CD4-positive, CD25-positive, alpha-beta regulatory T cell (primary cell): ENCODE measurements at places on chromosomes 6 and 20. TPM values are rescaled to one million over a fixed set of nuclear protein-coding genes. Genes with fewer than 3 reads are reported as not detected.

Gene BIRC7
- total RNA-seq = not detected

- no peak for DNase-seq
Observed at GRCh38 chr20:32019156-32019510, 8.9 kb downstream of the CCM2L start.

Gene SPATA2
- total RNA-seq = 19.1 TPM

Gene ENTPD6
- total RNA-seq = 68.0 TPM

Gene VPS16
- 53.9 TPM for total RNA-seq

DNA sequence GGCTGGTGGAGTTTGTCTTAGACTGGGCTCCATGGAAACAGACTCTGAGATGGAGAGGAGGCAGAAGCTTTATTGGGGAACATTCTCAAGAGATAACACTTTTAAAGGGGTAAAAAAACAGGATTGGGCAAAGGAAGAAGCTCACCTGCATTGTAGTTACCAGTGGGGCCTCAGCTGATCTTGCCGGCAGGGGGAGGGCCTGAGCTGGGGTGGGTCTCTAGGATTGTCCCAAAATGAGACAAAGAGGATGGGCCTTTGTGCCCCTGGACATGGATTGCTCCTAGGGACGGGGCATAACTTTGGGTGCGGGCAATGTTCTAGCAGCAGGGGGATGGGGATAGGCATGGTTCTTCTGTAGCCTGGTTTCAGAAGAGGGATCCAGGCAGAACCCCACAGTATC, 12.5 kb downstream of the SGK2 start:
- DNase-seq = no peak

Gene PRPH2
- not detected for total RNA-seq

GRCh38 chr6:2546901-2547300, 203.8 kb downstream of the MYLK4 start:
- DNase-seq = no peak

DNA sequence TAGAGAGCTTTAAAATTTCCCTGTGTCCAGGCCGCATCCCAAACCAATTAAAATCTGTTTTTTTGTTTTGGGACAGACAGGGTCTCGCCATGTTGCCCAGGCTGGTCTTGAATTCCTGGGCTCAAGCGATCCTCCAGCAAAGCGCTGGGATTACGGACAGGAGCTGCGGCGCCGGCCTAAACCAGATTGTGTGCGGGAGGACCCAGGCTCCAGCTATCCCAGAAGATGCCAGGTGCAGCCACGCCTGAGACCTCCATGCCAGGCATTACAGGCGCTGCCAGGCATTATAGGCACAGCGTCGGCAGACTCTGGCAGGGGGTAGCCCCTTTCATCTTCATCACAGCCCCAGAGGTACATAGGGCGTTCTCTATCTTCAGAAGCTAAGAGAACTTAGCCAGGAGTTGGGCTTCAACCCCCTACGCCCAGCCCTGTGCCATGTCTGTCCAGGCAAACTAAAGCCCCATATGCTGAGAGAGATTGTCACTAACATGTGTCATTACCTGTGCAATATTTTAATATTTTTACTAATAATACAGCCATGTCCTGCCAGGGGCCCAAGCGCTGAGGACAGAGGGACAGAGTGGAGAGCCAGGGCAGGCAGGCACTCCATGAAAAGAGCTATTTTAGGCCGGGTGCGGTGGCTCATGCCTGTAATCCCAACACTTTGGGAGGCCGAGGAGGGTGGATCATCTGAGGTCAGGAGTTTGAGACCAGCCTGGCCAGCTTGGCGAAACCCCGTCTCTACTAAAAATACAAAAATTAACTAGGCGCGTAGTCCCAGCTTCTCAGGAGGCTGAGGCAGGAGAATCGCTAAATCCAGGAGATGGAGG, 9.8 kb upstream of the GRM4 start:
- DNase-seq = no peak

- DNase-seq = no peak
Observed at GRCh38 chr6:135362124-135362523, 135.4 kb downstream of the AHI1 start.

DNA sequence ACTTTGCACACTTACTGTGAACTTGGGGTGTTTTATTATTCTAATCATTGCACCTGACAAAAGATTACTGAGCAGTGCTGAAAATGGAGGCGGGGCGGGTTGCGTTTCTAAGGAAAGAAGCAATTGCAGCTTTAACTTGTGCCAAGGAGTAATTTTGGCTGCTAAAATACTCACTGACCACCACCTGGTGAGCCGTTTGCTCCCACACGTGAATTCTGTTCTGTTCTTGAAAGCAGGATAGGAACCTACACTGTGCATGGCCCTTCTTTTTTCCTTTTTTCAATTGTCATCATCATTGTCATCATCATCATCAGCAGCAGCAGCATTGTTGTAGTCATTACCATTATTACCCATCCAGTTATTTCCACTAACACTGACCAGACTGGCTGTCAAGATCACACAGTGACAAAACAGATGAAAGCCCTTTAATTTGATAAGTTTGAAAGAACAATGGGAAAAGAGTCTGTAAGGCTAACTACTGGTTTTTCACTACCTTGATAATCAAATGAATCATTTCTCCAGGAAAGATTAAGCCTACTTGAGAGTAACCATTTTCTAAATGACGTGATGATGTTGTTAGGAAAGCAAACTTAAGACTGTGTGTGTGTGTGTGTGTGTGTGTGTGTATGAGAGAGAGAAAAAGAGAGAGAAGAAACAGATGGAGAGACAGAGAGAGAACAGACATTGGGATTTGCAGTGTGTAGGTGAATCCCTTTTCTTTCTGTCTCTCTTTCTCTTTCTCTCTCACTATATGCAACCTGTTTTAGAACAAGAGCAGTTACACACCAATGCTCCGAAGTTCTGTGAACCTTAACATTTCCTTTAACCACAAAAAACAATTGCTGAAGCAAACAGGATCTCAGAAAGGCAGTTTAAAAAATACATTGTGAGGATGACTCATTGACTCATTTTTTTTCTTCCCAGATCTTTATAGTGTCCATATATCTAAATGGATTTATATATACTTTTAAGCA, 3.8 kb downstream of the RIPOR2 start:
- peak; percentile 82 for DNase-seq

DNA sequence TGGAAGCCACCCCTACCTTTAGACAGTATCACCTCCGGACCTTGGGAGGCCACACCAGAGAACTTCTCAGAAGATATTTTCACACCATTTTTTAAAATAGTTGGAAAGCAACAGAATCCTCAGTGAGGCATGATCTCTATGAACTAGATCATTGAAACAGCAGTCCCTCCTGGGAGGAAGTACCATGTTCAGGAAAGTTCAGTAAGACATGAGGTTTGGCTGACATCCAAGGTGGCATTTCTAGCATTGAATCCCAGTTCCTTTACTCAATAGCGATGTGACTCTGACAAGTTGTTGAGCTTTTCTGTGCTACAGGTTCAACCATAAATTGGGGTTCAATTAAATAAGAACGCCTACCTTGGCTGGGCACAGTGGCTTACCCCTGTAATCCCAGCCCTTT, 169.0 kb downstream of the TBC1D7 start:
- no peak for DNase-seq

Gene ELOVL4
- total RNA-seq = not detected

DNA sequence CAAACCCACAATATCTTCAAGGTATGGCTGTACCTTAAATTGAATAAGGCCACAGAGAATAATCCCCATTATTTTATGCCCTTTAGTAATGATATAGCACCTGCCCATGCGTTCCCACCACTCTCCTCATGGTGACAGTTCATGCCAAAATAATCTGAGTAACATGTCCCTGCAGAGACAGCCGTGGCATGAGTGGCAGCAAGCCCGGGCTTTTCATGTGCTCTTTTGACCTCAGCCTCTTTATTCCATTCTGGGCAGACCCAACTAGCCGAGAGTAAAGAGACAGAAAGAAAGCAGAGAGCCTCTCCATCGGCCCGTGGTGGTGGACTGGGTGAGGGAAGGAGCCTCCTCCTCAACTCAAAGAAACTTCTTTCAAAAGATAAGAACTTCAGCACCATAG, 19.9 kb upstream of the POPDC3 start:
- DNase-seq = no peak

- DNase-seq = no peak
Observed at GRCh38 chr20:11726026-11726425, 191.7 kb upstream of the BTBD3 start.

Gene HCK
- not detected for total RNA-seq

GRCh38 chr6:159929819-159930218, 39.0 kb downstream of the MAS1 start:
- DNase-seq = peak; percentile 32

Gene PRL
- not detected for total RNA-seq

Gene COL21A1
- not detected for total RNA-seq

DNA sequence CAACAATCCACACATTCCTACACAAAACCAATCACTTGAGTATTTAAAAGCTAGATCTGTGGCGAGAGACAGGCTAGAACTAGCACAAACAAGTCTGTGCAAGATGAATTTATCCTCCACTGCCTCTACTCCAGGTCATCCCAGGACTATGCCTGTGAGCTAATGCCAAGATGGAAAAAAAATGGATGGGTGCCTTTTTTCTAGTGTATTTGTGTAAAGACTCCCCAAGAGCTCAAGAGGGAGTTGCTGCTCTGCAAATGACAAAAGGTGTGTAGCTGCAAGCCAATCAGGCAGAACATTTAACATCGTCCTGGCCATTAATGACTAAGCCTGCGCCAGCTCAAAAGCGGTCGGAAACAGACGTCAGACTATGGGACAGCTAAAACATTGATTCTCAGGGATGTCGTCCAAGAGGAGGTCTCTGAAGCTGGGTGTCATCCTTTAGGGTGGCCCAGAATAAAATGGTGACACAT, 21.9 kb downstream of the ATXN1 start:
- DNase-seq = no peak

DNA sequence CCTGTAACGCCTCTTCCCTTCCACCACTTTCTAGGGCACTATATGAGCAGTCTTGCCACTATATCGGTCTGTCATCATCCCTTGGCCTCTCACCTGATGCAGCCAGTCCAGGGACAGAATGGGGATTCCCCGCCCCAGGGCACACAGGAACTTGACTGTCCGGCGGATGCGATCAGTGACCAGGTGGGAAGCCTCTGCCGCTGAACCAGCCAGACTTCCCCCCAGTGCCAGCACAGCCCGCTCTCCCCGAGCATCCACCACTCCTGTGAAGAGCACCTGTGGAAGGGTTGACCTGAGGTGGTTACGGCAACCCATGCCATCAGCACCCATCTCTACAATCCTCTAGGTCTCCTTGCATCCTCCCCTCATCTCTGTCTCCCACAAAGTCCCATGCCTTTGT, 12.2 kb upstream of the NRM start:
- no peak for DNase-seq

GRCh38 chr6:168033791-168034190, 36.3 kb downstream of the KIF25 start:
- DNase-seq = no peak

GRCh38 chr20:14055127-14055742, 59.9 kb downstream of the MACROD2 start:
- DNase-seq = no peak

Gene MUC22
- total RNA-seq = not detected

Gene SPEF1
- not detected for total RNA-seq

Gene KIF3B
- 19.6 TPM for total RNA-seq

Gene ANKRD6
- 6.0 TPM for total RNA-seq

GRCh38 chr6:144757730-144758129, 472.6 kb downstream of the UTRN start:
- no peak for DNase-seq

Gene ZBTB46
- 0.49 TPM for total RNA-seq

DNA sequence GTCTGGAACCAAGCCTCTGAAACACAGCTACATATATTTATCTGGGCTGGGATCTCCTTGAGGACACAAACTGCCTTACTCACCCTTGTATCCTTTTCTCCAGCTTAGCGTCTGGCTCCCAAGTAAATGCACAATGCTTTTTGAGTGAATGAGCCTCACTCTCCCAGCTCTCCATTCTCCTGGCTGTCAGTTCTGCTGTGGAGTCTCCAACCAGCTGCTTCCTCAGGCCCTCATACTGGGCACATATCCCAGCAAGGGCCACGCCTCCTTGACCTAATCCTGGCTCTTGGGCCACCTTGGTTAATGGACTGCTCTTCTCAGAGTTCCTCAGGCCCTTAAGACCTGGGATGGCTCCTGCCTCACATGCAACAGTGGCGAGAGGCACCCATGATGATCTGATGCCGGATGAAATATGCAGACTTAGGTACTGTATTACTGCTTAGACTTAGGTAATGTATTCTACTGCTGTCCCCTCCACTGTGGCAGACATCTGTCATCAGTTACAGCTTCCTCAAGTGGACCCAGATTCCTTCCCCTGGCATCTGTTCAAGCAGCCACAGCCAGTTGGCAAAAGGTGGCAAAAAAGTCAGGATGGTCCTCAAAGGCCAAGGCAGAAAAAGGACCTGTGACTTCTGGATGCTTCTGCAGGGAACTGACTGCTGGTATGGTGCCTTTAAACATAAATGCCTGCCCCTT, 16.5 kb downstream of the SNHG17 start:
- no peak for DNase-seq

- DNase-seq = no peak
Observed at GRCh38 chr20:18058661-18059467, 1.1 kb upstream of the OVOL2 start.

DNA sequence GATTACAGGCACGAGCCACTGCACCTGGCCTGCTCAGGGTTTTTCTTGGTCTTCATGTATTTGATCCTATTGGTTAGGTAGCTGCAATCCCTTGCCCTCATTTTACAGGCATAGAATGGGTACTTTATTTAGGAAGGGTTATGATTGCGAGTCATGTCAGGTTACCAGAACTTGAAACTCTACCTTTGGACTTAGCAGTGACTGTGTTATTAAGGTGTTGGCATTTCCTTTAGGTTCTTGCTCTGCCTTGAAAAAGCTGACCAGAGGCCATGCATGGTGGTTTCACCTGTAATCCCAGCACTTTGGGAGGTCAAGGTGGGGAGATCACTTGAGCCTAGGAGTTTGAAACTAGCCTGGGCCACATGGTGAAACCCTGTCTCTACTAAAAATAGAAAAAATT, 24.5 kb downstream of the JARID2 start:
- DNase-seq = no peak

DNA sequence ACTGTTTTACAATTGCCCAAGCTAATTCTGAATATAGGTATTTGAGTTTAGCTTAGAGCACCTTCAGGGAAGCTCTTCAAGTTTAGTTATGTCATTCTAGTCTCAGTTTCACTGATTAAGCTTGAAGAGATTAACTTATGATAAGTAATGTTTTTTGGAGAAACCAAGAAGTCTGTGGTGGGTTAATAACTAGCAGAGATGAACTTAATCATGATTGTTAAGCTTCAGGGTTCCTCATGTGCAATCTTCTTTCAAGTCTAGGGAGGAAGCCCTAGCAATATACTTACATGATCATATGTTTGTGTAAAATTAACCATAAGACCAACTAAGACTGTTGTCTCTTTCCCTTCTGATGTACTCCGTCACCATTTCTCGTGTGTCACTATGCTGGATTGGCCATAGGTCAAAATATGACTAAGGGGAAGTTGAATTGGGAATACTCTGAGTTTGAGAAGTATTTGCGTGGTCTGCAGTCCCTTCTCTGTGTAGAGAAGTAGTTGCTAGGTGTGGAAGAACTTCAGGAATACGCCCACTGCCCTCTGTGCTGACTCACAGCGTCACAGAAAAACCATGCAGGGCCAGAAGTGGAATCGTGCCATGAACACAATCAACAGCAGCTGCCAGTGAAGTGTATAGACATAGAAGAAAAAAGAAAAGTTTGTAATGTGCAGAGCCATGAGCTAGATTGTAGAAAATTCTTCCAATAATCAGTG, 88.3 kb downstream of the SH3BGRL2 start:
- DNase-seq = no peak

GRCh38 chr6:74458536-74458935, 747.3 kb downstream of the COL12A1 start:
- DNase-seq = no peak

Gene WFDC2
- not detected for total RNA-seq

Gene ID4
- total RNA-seq = not detected
